ENCODE measurements at places on chromosomes 3 and 15.

- no peak for DNase-seq
Observed at GRCh38 chr3:178915365-178915764, 156.2 kb downstream of the ZMAT3 start.

DNA sequence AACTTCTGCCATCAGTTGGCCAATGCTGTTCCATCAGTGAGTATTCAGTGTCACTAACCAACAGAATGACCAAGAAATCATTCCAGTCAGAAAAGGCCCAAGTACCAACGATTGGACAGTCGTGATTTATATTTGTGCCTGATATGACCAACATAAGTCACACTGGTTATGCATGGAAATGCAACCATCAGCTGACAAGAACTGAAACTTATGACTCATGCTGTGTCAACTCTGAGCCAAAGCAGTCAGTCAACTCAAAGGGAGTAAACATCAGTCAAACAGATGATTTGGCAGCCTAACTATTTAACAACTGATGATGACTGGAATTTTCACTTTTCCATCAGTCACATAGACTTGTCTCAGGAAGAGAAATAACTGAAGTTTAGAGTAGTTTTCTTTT, 142.4 kb downstream of the ANXA2 start:
- DNase-seq, result peak; percentile 6

- no peak for DNase-seq
Observed at GRCh38 chr15:88896333-88897033, 1.1 kb upstream of the HAPLN3 start.

DNA sequence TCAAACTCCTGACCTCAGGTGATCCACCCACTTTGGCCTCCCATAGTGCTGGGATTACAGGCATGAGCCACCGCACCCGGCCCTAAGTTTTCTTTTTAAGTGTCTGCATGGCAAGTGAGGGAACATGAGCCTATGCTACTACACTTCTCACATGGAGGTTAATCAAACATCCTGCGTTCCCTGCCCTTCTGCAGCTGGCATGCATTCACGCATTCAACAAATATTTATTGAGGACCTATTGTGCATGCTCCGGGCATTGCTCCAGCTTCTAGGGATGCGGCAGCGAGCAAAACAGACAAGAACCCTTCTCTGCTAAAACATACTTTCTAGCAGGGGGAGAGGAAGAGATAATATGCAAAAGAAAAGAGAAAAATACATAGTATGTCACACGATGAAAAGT, 42.6 kb upstream of the ACKR4 start:
- no peak for DNase-seq

DNA sequence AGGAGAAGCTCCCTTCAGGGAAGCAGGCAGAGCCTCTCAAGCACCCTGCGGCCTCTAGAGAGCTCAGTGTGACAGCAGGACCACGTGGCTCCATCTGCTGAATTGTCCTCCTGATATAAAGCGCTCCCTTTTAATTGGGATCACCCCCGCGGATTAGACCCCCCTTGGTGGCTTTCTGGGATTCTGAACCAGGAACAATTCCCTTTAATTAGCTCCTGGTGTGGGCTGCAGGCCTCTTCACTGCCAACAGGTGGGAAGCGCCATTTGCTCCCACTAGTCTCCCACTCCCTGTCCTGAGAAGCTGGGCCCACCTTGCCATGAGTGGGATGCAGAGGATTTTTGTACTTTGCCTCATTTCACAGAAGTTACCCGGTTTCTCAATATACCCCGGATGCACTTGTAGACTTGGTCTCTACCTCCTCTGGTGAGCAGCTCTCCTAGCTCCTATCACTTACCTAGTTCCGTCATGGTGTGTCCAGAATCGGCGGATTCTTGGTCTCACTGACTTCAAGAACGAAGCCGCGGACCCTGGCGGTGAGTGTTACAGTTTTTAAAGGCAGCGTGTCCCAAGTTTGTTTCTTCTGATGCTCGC, 592 bp downstream of the PGPEP1L start:
- DNase-seq, result no peak

DNA sequence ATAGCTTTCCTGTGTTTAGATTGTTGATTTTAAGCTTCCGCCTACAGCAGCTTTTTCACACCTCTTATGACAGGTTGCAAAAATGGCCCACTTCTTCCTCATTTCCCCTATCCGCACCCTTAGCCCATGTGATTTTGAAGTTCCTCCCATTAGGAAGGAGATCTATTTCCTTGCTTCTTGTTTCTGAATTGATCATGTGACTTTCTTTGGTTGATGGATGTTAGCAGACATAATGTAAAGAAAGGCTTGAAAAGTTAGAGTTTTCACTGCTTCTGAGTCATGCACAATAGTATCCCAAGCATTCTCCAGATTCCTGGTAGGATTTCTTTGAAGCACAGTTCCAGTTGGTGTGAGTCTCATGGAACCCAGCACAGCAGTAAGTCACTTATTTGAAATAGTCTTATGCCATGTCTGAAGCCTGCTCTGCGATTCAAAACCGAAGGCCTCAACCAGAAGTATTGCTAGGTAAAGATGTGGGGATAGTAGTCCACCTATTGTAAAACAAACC, 76.6 kb downstream of the EDEM1 start:
- DNase-seq, result no peak

GRCh38 chr3:155372281-155372680, 78.8 kb upstream of the STRIT1 start:
- DNase-seq, result no peak

GRCh38 chr3:9716801-9717555, 13.3 kb downstream of the CPNE9 start:
- DNase-seq, result no peak

GRCh38 chr3:104436506-104436905, 930.2 kb upstream of the ALCAM start:
- DNase-seq, result no peak

Measured in GM23248 (cell line).